ENCODE measurements at places on chromosomes 3 and 15.

- peak; percentile 85 for DNase-seq
Observed at GRCh38 chr15:39919748-39920509, at the start of gene GPR176. TSS of gene GPR176 (minus strand) at chr15:39920266. CDS start at chr15:39920026, 240 bp downstream.

GRCh38 chr3:18249126-18249525, 176.0 kb downstream of the SATB1 start:
- no peak for DNase-seq

DNA sequence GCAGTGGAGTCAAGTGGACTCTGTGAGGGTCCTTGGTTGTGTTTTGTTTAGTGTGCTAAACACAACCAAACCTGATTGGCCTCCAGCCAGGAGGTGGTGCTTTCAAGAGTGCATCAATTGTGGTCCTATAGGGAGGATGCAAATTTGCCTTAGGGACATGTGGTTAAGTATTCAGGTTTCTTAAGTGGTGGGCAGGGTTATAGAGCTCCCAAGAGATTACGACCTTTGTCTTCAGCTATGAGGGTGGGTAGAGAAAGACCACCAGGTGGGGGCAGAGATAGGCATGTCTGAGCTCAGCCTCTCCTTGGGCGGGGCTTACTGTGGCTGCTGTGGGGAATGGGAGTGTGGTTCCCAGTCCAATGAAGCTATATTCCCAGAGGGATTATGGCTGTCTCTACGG, 186.6 kb downstream of the SQOR start:
- DNase-seq = no peak

GRCh38 chr3:66762916-66763693, 235.0 kb upstream of the KBTBD8 start:
- DNase-seq = no peak

GRCh38 chr3:102521246-102521645, 86.4 kb downstream of the ZPLD1 start:
- no peak for DNase-seq

DNA sequence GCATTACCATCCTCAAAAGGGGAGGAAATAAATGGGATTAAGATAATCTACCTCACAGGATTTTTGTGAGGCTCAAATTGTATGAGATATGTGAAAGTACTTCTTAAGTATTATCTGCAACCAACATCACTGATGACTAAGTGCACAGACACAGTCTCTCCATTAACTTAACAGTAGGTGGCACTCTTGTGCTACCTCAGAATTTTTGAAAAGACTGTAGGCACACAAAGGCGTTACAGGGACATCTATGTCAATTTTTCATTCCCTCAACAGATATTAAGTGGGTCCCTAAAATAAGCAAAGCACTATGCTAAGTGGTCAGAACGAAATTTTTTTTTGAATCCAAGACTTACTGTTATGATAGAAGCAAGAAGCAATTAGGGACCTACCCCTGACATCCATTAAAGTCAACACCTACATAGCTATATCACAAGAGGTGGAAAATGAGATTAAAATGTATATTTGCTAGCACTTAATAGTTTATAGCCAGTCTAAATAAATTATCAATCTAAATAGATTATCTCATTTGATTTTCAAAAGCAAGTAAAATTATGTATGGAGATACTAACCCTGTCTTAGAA, 52.9 kb downstream of the RYK start:
- peak; percentile 43 for DNase-seq

DNA sequence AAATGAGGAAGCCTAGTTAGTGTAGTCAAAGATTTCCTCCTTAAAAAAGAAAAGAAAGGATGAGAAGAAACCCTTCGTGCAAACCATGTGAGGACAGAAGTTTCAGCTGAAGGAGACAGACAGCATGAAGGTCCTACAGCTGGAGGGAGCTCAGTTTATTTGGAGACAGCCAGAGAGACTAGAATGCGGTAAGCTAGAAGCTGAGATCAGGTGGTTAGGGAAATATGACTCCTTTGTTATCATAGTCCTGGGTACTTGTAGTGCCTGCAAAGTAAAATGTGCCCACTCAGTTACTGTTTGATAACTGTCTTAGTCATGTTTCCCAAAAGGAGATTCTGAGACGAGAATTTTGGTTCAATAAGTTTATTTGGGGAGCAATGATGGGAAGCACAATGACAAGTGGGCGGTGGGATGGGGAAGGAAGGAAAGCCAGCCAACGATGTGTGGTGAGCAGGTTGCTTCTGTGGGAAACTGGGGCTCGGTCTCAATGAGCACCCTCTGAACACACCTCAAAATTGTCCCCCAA, 178.8 kb upstream of the SNTN start:
- no peak for DNase-seq

DNA sequence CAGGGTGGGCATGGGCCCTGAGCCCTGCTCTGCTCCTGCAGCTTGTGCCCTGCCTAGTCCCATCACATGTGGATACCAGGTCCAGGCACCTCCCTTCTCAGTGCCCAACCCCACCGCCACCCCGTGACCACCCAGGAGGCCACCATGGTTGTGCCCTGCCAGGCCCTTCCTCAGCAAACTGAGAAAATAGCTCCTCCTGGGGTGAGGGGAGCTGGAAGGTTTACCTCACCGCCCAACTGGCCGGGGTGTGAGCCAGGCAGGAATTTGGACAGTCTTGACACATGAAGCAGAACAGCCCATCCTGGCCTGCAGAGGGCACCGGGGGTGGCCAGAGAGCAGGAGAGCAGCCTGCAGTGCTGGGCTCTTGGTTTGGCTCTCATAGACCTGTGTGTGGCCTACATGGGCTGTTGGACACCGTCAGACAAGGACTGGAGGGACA, 11.4 kb upstream of the C3orf22 start:
- no peak for DNase-seq

DNA sequence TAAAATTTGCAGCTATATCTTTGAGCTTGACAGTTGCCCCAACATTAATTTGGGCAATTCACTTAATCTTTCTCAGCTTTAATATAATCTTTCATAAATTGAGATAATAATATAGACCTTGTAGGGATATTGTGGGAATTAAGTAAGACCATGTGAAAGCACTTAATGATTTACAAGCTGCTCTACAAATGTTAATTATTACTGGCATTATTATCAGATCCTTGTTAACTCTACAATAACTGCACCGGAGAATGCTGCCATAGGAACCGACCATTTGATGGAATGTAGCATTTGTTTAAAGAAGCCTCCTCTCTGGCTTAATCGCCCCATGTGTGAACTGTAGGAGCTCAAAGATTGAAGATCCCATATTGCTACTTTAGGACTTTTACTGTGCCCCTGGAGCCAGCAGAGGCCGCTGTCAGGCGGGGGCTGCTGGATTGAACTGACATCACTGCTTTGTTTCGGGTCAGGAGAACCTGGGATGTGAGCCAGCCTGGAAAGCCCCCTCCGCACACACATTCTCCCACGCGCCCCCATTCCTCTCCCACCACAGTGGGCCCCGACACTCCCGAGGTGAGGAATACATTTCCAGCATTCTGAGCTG, 154.2 kb upstream of the TNIK start:
- DNase-seq = peak; percentile 35

DNA sequence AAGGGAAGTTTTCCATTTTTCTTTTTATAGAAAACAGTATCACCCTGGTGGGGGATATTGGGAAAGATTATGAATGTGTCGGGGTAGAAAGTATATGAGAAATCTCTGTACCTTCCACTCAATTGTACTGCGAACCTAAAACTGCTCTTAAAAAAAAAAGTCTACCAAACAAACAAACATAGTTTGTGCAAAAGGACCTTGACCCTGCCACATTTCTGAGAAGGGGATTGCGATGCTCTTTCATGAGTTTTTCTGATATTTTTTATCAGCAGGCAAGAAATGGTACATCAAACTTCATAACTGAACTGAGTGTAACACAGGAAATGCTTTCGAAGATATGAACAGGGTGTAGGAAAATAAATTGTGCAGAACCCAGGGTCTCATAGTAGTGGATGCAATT, 286.0 kb downstream of the WDR72 start:
- DNase-seq = no peak

DNA sequence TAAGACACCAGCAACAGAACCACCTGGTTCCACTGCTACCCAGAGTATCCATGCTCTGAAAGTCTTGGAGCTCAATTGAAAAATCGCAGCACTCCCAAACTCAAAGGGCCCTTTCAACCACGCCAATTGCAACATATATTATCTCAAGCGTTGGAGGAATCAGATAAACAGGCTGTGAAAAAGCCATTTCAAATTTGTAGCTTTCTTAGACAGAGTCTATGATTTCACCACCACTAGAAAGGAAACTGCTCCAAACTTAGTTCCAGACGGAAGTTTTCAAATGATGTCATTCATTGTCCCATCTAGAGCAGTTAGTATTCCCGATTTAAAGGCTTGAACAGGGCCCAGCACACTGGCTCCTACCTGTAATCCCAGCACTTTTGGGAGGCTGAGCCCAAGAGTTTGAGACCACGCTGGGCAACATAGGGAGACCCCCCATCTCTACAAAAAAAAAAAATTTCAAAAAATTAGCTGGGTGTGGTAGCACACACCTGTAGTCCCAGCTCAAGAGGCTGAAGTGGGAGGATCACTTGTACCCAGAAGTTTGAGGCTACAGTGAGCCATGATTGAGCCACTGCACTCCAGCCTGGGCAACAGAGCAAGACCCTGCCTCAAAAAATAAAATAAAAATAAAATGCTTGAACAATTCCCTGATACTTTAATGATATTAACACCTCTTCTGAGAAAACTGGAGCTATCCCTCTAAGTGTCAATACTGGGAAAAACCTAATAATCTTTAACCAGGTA, 16.8 kb downstream of the TNIK start:
- DNase-seq = no peak

GRCh38 chr3:101119535-101119934, 126.3 kb upstream of the ABI3BP start:
- DNase-seq = no peak

DNA sequence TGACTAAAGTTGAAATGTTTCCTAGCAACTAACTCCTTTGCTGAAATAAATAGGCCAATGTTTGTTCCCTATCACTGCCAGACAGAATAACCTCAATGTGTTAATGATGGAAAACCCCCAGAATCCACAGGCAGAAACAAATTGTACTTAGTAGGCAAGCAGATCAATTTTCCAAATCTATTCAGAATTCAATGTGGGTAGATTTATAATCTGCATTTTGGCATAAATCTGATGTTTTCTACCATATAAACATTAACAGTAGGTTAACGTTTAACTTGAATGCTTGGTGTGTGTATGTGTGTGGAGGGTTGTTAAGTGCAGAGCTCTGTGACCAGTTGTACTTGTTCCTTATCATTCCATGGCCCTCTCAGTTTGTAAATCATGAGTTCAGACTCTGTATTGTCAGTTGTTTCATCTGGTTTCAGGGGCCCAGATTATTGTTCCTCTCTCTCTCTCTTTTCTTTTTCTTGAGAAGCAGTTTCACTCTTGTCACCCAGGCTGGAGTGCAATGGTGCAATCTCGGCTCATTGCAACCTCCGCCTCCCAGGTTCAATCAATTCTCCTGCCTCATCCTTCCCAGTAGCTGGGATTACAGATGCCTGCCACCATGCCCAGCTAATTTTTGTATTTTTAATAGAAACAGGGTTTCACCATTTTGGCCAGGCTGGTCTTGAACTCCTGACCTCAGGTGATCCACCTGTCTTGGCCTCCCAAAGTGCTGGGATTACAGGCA, 32.8 kb downstream of the PLSCR1 start:
- DNase-seq = peak; percentile 57
